Smooth muscle cell of the pulmonary artery (primary cell): ENCODE measurements at places on chromosomes 4 and X. TPM values are rescaled to one million over a fixed set of nuclear protein-coding genes. Genes with fewer than 3 reads are reported as not detected.

Gene SLC6A8
- total RNA-seq, result 31.0 and 56.2 TPM in 2 replicates

Gene DHX15
- total RNA-seq, result 114 and 145 TPM in 2 replicates

Gene MFAP3L
- 7.2 and 14.3 TPM in 2 replicates for total RNA-seq

Gene CCNB3
- total RNA-seq, result 0.07 and 0.65 TPM in 2 replicates

Gene MAGEA11
- not detected in 2 replicates for total RNA-seq

Gene ITIH6
- total RNA-seq, result not detected in 2 replicates

Gene SUPT20HL1
- 0.07 TPM in 1 of 2 replicates, not detected in the other for total RNA-seq

Gene HSD17B11
- 12.6 and 33.8 TPM in 2 replicates for total RNA-seq

Gene AKAP14
- total RNA-seq, result not detected in 2 replicates

Gene ARMCX6
- total RNA-seq, result 37.7 and 40.4 TPM in 2 replicates
